ENCODE measurements at places on chromosomes 1 and 21.

GRCh38 chr1:65734979-65735378 lies 57.7 kb upstream of the PDE4B start:
- no peak for DNase-seq

- no peak for DNase-seq
These were observed 1.9 kb upstream of the CSRP1 start for GRCh38 chr1:201508809-201509208.

DNA sequence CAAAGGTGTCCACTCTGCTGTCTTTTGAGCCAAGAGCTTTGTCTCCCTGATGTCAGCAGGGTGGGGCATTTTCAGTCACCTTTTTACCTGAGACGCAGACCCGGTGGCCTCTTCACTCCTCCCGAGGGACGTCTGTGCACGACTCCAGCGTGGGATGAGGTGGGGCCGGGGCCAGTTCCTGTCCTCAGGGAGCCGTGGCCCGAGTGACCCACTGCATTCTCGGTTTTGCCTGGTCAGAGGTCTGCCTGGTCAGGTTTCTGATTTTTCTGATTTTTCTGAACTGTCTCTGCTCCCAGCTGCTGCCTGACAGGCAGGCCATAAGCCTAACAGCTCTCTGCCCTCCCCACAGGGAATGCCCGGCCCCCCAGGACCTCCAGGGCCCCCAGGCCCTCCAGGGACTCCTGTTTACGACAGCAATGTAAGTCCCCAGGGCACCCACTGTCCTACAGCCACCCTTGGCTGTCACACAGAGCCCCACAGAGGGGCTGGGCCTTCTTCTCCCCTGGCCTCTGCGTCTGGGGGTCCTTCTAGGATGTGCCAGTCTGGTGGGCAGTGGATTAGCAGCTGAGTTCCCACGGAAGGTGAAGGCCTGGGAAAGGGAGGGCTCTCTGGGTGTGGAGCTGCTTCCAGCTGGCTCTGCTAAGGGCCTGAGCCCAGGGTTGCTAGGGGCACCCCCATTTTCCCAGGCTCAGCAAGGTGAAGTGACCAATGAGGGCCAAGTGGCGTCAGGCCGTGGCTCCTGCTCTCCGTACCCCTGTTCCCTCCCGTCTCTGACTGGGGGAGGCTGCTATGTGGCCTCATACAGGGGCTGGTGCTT lies 45.9 kb downstream of the SLC19A1 start:
- peak; percentile 62 for DNase-seq

DNA sequence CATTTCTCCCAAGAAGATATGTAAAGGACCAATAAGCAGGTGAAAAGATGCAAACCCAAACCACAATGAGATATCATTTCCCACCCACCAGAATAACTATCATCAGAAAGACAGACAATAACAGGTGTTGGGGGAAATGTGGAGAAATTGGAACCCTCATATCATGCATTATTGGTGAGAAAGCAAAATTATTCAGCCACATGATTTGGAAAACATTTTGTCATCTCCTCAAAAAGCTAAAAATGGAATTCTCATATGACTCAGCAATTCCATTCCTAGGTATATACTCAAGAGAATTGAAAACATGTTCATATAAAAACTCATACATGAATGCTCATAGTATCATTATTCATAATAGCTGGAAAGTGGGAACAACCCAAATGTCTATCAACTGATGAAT lies 25.1 kb upstream of the RNF186 start:
- no peak for DNase-seq

DNA sequence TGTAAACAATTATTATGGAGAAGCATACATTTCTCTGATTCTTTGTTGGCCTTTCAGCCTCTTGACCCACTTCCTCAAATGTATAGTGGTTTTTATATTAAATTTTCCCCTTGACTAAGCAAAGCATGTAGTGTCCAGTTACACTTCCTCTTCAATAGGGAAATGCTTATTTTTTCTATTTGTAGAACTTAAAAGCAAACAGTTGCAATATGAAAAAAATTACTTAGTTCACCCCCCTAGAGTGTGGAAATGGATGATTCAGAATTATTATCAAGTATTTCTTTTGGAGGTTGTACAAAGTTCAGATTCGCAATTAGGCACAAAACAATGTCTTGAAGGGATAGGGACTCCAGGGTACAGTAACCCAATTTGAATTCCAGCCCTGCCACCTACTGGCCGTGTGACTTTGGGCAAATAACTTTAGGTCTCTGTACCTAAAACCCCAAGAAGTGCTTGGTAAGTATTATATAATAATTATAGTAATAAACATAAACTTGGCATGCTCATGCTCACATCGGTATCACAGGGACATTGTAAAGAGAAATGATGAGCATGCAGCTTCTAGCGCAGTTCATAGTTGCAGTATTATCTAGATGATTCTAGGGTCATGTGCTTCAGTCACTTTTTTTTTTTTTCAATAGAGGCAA lies 28.6 kb upstream of the IFNGR2 start:
- DNase-seq, result no peak

- no peak for DNase-seq
These were observed 21.2 kb upstream of the LGALS8 start for GRCh38 chr1:236502579-236502971.

DNA sequence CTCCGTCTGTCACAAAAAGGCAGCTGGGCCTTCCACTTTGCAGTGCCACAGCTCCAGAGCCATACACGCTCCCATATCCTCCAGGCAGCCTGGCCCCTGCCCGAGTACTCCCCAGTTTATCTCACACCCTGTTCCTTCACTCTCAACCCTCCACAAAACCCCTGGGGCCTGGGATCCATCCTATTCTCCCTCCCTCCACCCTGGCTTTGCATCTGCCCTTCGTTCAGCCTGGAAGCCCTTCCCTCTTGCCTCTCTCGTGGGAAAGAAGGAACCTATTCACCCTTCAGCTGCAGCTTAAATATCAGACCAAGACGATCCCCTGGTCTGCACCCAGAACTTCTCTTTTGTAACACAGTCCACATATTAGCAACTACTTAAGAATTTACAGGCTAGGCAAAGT lies 56.7 kb downstream of the CAMK2N1 start:
- DNase-seq, result no peak

GRCh38 chr1:166302989-166303758 lies 136.4 kb upstream of the FAM78B start:
- DNase-seq, result no peak

DNA sequence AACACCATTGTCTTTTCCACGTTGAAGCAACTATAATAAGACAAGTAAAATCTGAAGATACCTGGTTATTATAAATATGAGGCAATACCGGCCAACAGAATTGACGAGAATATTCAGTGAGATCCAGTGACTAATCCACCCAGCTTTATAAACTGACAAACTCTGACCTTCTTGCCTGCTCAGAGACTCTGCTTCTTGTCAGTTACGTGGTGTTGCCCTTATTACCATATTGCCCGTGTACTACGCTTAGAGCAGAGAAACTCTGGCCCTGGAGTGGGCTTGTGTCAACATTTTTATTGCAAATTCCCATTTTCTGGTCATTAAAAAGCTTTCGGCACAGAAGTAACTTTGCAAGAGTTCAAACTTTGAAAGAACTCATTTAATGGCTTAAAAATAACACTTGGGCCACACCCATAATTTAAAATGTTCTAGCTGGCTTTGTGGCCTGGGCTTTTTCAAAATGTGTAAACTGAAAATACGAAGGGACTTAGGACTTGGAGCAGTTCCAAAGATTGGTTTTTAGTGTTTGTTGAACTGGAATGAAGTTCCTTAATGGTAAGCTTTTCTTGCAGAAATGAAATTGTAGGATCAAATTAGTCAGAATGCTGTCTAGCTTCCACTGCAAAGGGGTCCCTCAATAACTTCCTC lies 266.2 kb downstream of the LMO4 start:
- DNase-seq, result no peak
